ENCODE measurements at places on chromosomes 4 and X.

DNA sequence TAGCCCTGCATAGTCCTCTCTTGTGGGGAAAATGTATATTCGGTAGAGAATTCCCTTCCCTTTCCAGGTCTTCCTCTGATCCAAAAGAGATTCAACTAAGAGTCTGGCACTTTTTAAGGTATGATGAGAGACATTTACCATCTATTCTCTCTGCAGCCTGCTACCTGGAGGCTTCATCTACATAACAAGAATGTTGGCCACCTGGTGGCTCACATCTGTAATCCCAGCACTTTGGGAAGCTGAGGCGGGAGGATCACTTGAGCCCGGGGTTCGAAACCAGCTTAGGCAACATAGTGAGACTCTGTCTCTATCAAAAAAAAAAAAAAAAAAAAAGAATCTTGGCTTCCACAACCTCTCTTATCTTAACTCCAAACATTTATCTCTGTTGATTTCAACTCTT is 40.4 kb upstream of the NOCT start:
- no peak for DNase-seq

DNA sequence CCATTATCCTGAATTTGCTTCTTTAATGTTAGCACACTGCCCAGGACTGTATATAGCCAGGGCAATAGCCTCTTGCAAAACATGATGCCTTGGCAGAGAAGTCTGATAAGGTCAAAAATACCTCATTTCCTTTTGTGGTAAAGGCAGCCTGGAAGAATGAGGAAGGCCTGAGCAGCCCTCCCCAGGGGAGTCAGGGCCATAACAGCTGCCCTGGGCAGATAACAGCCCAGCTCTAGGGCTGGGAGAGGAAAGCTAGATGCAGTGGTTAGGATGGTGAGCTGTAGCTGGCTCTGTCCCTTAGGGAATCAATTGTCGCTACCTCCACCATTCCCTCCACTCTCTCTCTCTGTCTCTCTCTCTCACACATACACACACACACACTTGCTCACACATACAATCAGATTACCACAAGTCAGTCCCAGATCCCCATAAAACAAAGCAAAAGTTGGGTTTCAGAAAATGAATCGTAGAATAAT is 29.2 kb downstream of the EFHC2 start:
- DNase-seq, result no peak

DNA sequence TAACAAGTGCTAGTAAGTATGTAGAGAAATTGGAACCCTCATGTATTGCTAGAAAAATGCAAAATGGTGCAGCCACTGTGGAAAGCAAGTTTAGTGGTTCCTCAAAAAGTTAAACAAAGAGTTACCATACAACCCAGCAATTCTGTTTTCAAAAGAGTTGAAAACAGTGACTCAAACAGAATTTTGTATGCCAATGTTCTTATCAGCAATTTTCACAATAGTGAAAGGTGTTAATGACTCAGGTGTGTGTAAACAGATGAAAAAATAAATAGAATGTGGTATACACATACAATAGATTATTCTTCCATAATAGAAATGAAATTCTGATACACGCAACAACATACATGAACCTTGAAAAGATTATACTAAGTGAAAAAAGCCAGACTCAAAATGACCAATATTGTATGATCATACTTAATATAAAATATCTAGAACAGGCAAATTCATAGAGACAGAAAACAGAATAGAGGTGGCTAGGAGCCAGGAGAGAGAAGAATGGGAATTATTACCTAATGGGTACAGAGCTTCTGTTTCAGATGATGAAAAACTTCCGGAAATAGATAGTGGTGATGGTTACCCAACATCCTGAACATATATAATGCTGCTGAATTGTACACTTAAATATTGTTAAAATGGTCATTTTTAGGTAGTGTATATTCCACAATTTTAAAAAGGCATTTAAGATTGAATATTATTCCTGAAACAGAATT is 51.6 kb downstream of the WDFY3 start:
- no peak for DNase-seq

- no peak for DNase-seq
These were observed 45.5 kb downstream of the OPHN1 start for GRCh38 chrX:68387776-68388175.

- DNase-seq, result no peak
These were observed 26.0 kb downstream of the AIFM1 start for GRCh38 chrX:130139474-130140201.

GRCh38 chrX:16114611-16115010 is 8.8 kb upstream of the GRPR start:
- no peak for DNase-seq

GRCh38 chr4:9932771-9933170 is 88.5 kb downstream of the SLC2A9 start:
- DNase-seq, result no peak

DNA sequence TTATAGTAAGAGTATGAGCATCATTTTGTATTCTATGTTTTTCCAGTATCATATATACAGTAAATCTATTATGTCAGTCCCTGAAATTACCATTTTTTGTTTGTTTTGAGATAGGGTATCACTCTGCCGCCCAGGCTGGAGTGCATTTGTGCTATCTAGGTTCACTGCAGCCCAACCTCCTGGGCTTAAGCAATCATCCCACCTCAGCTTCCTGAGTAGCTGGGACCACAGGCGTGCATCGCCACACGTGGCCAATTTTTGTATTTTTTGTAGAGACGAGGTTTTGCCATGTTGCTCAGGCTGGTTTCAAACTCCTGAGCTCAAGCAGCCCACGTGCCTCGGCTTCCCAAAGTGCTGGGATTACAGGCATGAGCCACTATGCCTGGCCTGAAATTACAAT is 85.6 kb downstream of the ZNF330 start:
- no peak for DNase-seq

DNA sequence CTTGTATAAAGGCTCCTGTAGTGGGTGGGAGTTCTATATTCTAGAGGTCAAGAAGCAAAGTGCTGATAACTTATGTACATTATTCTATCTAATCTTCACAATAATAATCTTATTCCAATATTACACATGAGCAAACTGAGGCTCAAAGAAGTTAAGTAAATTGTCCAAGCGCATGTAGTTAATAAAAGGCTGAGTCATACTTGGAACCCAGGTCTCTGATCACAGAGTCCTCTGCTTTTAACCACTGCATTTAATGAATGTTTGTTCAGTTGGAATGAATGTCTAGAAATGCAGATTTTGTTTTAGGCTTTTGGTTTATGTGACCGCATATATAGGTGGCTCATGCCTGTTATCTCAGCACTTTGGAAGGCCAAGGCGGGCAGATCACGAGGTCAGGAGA is 88.4 kb upstream of the PAQR3 start:
- DNase-seq, result no peak

GRCh38 chrX:13043938-13044337 is 482 bp downstream of the FAM9C start:
- no peak for DNase-seq

- peak; percentile 45 for DNase-seq
These were observed 47.6 kb downstream of the FSTL5 start for GRCh38 chr4:162116095-162116779.

DNA sequence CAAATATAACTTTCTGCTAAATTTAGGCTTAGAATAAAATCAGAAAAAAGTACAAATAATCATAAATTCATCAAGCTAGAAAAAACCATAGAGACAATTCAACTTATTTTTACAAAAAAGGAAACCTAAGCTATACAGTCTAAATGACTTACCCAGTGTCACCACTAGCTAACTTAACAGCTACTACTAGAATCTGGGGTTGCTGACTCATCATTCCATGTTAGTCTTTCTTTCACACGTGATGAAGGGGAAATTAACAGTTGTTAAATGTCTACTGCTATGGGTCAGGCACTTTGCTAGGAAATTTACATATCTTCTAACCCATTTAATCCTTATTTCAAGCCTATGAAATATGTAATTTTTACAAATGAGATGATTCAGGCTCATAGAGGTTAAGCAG is 349.3 kb upstream of the GALNT7 start:
- no peak for DNase-seq

- DNase-seq, result no peak
These were observed 78.7 kb downstream of the CLNK start for GRCh38 chr4:10605746-10606482.

- no peak for DNase-seq
These were observed 36.4 kb downstream of the FAT1 start for GRCh38 chr4:186687265-186687664.

GRCh38 chr4:10139518-10139917 is 22.9 kb upstream of the WDR1 start:
- no peak for DNase-seq

DNA sequence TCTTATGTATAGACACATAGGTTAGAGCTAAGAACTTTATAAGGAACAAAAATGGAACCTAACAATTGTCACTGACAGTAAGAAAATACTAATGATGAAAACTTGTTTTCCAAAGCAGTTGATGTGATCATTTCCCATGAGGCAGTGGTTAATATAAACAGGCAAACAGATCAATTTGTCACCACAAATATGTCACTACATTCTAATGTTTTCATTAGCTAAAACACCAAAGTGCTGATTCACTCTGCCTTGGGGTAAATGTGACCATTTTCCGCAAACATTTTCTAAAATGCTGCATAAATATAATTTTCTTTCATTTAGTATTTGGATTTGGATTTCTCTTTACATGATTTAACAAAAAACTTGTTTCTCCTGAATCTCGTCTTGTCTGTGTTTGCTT is 408.9 kb upstream of the CTSO start:
- DNase-seq, result no peak

GRCh38 chrX:77060572-77060971 is 386.6 kb upstream of the FGF16 start:
- no peak for DNase-seq

DNA sequence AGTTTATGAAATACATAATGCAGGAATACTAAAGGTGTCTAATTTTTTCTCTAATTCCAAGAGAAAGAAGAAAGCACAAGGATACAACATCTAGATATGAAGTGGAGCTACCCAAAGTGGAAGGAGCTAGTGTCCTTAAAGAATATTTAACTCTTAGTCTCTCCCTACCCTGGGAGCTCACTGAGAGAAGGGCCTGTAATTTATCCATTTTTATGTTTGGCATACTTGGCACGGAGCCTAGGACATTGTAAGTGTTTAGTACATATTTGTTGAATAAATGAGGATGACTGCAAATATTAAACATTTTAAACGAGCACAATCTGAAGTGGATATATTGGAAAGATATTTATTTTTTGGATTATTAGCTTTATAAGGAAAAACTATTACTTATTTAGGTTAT is 674.8 kb downstream of the IQCM start:
- DNase-seq, result no peak

DNA sequence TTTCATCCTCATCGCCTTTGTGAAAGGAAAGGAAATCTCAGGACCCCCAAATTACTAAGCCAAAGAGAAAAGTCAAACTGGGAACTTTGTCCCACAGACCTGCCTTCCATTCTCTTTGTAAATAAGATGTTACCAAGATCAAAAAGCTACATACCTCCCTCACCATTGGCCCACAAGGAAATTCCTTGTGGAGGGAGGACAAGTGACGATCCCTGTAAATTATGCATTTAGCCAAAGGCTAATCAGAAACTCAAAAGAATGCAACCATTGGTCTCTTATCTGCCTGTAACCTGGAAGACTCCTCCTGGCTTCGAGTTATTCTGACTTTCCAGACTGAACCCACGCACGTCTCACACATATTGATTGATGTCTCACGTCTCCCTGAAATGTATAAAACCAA is 70.3 kb downstream of the SHOX start:
- no peak for DNase-seq

DNA sequence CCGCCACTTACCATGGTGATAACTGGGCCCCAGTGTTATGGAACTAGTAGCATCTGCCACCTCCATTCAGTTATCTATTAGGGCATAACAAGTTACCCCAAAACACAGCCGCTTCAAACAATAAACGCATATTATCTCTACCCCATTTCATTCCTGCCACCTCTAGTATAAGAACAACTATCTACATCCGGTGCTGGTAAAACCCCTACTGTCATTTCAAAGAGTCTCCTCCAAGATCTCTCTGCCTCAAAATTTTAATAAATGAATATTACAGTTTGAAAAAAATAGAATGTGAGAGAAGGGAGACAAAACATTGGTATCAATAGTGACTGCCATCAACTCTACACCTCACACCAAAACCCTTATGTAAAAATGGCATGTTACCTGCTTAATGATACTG is 35.5 kb upstream of the RBPJ start:
- no peak for DNase-seq

DNA sequence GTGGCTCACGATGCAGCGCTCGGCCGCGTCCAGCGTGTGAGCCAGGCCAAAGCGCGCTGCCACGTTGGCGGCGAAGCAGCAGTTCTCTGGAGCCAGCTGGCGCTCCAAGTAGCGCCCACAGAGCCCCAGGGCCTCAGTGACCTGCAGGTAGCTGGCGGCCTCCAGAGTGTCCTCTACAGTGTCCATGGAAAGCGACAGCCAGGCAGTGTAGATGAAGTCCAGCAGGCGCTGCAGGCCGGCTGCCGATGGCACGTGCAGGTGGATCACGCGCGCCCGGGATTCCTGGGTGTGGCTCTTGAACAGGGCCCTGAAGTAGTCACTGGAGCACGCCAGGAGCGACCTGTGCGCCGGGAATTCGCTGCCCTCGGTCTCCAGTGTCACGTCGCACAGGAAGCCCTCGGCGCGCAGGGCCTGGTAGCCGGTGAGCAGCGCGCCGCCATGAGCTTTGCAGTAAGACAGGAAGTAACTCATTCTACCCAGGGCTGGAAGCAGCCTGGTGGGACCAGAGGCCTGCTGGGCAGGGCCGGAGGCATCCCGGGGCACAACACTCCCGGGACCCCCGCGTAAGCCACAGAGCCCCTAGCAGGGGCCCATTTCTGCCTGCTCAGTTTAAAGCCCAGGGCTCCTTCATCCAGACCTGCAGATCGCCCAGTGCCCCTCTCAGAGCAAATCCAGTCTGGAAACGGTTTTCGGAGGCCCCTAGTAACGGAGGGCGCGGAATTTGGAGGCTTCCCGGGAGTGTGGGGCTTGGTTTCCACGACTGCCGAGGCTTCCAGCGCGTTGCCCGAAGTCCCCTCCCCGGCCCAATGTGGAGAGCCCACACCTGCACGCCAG is 595 bp downstream of the KLHL34 start:
- no peak for DNase-seq

DNA sequence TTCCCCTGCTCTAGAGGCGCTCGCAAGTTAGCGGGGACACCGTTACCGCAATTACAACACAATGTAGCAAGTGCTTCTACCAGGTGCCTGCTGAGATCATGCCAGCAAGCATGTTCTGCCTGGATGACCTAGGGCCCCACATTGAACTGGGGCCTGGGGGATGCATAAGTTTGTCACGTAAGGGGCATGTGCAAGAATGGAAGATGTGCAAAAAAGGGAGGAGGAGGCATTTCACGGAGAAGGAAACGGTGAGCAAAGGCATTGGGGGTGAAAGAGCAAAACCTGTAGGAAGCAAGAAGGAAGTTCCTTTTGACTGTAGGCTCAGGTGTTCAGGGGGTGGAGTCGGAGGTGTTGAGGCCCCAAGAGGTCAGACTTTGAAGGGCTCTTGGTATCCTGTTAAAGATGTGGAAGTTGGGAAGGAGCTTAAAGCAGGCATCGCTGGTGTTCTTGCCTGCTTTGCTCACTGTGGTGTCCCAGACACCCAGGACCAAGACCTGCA is 602 bp upstream of the SCARB2 start:
- no peak for DNase-seq

GRCh38 chrX:81377329-81377728 is 175.4 kb downstream of the SH3BGRL start:
- peak; percentile 8 for DNase-seq

GRCh38 chr4:48879561-48880442 is 26.8 kb downstream of the OCIAD2 start:
- no peak for DNase-seq
